ENCODE measurements at places on chromosomes 7 and 10.

GRCh38 chr7:44615793-44616192 lies 9.4 kb downstream of the OGDH start:
- no peak for DNase-seq

DNA sequence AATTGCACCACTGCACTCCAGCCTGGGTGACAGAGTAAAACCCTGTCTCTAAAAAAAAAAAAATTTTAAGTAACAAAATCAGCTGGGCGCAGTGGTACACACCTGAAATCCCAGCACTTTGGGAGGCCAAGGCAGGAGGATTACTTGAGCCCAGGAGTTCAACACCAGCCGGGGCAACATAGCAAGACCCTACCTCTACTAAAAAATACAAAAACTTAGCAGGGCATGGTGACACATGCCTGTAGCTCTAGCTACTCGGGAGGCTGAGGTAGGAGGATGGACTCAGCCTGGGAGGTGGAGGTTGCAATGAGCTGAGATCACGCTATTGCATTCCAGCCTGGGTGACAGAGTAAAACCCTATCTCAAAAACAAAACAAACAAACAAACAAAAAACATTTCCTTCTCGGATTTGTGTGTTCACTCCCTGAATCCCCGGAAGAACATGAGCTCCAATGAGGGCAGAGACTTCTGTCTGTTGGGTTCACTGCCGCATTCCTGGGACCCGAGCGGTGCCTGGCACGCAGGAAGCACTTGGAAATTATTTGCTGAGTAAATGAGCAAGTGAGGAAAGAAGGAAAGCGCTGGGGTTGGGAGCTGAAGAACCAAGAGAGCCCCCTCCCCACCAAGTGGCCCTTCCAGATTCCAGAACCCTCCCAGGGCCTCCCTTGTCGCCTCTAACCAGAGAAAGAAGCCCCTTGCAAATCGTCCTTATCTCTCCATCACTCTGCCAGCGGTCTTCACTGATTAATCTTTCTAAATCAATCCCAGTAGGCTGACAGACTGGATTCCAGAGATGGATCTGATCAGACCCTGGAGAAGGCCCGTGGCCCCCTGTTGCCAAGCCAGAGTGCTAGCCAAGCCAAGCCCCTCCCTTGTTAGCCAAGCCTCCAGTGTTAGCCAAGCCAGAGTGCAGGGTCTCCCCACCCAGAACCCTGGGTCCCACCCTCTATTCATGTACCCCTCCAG lies 6.2 kb downstream of the TNRC18 start:
- DNase-seq = no peak

DNA sequence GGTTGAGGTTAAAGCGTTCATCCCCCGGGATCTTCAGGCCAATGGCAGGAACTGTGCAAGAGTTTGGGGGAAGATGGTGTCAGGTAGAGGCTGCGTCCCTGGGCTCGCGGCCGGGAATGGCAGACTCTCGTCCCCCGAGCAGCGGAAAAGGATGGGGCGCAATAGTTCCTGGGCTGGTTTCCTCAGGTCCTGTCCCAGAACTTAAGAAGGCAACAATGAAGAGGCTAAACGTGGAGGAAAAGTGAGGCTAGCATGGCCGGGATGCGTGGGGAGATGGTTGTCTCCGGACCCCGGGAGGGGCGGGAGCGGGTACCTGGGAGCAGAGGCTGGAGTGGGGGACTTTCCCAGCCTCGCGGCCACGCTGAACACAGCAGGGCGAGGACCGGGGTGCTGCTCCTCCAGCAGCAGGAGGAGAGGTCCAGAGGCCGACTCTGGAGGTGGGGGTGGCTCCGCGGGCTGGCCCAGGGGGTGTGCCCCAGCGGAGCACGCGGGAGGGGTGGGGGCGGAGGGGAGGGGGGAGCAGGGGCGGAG lies 882 bp downstream of the IRF5 start:
- no peak for DNase-seq

DNA sequence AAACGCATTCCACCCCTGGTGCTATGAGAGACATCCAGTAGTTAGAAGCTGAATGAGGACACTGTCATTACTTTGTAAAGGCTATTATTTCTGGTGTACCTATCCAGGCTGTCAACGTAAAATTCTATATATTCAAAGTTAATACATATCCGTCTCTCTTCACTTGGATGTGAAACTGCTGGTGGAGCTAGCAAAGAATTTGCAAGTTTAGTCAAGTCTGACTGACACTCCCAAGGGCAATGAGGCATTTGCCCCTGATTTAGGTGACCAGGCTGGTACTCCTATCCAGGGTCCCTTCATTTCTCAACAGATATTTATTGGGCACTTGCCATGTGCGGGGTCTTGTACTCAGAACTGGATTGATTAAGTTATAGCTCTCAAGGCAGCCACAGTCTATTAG lies 260.1 kb upstream of the CDC14C start:
- no peak for DNase-seq

DNA sequence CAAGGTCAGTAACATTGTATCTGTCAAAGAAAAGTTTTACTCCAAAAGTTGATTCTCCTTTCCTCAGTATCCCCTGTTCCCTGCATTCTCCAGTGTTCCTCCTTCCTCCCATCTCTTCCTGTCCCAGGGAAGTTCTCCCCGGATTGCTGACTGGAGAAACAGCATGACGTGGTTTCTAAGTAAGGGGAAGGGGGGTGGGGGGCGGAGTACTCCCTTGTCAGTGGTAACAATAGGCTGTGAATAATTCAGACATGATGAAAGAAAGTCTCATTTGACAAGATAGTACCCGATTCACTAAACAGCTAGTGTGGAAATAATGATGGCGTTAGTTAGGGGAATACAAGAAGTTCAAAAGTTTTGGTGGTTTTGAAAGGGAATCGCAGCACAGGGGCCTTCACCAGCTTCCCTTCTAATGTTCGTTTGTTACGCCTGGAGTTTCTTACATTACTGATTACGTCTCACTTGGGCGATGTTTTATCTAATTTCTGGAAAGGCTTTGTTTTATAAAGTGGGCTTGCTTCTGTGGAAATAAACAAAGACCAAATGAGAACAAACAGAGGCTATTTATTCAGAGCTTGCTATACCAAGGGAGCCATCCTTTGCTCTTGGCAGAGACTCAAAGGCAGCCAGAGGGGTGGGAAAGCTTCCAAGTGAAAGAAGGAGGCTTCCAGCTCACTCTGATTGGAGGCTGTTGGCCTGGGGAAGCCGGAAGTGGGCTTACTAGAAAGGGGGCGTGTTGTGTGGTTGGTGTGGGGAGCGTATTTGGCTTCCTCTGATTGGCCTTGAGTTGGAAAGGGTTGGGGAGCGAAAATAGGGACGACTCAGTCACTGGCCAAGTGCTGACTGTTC lies 453.7 kb downstream of the SDK1 start:
- DNase-seq = no peak

GRCh38 chr7:28180364-28181147 lies at the start of gene JAZF1:
JAZF1 (minus strand) TSS chr7:28180795.
- DNase-seq = no peak

DNA sequence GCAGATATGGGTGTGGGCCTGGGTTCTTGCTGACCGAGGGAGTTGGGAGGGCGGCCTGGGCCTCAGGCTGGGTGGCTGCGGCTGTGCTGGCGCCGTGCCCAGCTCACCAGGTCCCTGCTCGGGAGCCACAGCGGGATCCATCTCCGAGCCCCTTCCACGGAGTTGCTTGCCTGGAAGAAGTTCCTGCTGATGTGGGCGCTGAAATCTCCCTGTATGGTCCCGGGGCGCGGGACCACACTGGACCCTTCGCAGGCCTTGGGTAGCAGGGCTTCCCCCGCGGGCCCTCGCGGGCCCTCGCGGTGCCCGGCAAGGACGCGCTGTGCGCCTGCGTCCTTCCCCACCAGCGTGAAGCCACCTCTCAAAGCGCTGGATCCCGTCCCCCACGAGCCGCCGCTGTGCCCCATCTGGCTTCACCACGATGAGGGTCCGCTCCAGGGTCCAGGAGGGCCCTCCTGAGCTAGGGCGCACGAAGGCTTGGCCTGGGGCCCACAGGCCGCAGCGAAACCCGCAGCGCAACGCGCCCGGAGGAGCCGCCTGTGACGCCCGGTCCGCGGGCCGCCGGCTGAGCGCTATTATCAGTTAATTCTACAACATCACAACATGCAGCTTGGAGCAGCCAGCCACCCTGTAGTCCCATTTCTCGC lies 31.5 kb downstream of the RAB19 start:
- no peak for DNase-seq

DNA sequence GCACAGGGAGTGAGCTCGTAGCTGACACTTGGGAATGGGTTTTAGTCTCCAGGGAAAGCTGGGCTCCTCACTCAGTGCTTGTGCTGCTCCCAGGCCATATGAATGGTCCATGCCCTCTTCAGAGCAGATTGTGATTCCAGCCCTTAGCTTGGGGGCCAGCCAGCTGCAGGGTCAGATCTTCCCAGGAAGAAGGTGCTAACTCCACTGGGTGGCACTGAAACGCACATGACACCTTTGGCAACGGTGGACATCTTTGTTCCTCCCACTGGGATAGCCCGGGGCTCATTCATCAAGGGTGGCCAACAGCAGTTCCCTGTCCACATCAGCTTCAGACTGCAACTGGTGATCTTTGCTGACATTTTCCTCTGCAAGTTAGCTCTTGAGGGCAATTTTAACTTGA lies 129.2 kb downstream of the DYNC2I1 start:
- DNase-seq = no peak

GRCh38 chr10:50512214-50512595 lies 111.6 kb downstream of the SGMS1 start:
- DNase-seq = no peak

DNA sequence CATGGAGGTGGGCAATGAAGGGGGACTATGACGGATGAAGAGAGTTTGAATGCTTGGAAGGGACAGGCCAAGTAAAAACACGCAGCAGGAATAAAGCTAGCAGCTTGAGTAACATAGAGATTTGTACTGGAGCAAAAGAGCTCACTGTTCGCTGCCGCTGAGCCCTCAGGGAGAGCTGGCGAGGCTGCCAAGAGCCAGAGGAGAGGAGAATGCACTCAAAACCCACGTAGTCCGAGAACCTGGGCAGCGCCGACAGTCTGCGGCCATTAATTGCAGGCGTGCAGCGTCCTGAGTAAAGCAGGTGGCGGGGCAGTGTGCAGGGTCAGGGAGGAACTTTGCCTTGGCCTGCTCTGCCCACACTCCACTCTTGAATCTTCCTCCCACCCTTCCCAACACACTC lies 68.2 kb downstream of the SLC37A3 start:
- DNase-seq = no peak

GRCh38 chr7:155831807-155832524 lies 19.7 kb upstream of the SHH start:
- DNase-seq = no peak

- DNase-seq = no peak
Observed at GRCh38 chr7:95209788-95210187, 114.5 kb downstream of the PON1 start.

- DNase-seq = no peak
Observed at GRCh38 chr7:151813997-151814396, 62.9 kb downstream of the PRKAG2 start.

DNA sequence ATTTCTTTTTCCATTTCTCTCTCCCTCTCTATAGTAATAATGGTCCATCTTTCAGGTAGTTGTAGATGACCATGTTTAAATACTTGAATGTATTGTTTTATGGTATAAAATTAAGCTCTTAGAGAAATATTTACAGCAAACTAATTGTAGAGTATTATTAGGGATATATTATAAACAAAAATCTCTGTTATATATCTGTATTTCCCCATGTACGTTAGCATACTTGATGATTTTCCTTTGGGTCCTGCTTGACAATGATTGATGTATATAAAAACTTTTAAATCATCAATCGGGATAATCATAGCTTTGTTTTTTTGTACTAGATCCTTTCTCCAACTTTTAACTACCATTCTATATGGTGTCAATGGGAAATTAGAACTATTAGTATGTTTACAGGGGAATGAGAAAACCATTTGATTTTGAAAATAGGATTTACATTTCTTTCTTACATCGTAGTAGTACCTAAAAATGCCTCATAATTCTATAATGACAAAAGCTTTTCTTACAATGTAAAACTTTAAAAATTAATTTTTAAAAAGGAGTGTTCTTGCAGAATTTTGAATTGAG lies 117.5 kb upstream of the CDK13 start:
- no peak for DNase-seq

DNA sequence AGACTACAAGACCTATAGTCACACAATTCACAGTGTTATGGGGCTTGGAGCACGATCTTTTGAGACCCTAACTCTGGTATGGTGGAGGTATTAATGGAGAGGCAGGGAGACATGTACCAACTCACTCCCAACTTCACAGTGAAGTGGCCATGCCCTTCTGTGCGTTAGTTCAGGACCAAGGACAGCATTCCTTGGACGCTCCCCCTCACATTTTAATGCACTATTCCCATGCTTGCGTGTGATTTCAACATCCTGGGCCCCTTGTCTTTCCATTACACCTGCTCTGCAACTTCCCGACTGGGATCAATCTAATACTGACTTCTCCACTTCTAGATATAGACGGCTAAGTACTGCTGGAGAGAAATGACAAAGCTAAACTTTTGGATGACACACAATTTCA lies 72.7 kb downstream of the PLCE1 start:
- DNase-seq = no peak

- no peak for DNase-seq
Observed at GRCh38 chr7:73366990-73367389, 39.0 kb downstream of the FKBP6 start.

DNA sequence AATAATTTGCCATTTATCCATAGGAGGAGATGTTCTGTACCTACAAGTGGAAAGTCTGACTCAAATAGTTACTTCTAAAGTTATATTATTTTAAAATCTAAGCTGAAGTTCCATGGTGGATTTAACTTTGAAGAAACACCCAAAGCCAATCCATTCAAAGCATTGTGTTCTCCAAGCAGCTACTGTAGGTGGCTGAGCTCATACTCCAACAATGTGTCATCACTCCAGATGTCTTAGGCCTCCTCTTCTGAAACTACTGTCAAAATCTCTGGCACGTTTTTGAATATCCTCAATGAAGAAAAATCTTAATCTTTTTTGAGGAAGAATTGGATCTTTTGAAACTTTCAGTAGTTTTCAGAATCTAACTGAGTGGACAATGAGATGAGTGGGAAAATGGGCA lies 169.1 kb downstream of the PTEN start:
- DNase-seq = no peak

DNA sequence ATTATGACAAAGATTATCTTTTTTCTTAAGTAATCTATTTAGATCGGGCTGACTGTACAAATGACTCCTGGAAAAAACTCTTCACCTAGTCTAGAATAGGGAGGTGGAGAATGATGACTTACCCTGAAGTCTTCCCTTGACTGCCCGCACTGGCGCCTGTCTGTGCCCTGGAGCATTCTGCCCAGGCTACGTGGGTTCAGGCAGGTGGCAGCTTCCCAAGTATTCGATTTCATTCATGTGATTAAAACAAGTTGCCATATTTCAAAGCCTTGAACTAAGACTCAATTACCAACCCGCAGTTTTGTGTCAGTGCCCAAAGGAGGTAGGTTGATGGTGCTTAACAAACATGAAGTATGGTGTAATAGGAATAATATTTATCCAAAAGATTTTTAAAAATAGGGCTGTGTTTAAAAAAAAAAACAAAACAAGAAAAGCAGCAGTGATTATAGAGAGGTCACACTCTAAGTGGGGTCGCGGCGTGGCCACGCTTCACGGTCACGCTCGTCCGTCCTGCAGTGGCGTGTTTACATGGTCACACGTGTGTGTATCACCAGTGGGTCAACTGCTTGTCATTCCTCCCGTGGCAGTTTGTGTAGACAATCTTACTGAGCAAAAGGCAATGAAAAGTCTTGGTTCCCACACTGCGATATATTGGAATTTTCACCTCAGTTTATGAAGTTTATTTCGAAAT lies 10.8 kb downstream of the INSIG1 start:
- DNase-seq = no peak

GRCh38 chr10:62732841-62733653 lies 71.5 kb upstream of the ADO start:
- peak; percentile 56 for DNase-seq

Measured in GM18507 (cell line).